Activated T-helper 17 cell treated with anti-CD3 and anti-CD28 coated beads, Interleukin-2, amount 50 U/mL, for 72 hours (primary cell): ENCODE measurements at places on chromosomes 11 and 22.
A peak's percentile ranks its signal among the peaks of the same experiment; 100 is the strongest.

DNA sequence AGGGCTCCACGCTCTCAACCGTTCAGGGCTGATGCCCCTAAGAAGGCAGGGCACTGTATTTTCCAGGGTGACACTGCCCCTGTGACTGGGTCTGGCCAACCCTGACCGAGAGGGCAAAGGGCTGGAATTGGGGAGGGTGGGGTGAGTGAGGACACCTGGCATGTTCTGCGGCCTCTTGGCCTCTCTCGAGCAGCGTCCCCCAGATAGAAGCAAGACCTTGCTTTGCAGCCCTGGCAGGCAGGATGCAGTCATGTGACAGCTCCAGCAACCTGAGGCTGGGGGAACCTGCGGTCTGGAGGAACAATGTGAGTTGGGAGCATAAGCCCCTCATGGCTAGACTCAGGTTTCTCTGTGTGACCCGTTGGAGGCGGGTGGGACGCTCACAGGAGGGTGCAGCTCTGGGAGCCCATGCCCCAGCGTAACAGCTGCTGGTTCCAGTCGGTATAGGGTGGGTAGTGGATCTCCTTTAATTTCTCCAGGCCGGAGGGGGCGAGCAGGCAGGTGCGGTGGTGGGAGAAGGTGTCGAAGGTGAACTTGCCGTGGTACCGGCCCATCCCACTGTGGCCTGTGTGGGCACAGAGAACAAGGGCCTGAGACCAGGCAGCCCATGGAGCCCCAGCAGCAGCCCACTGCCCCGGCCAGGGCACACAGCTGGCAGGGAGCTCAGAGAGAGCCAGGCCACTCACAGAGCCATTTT, 11.4 kb downstream of the ALDH3B2 start:
- H3K36me3 ChIP-seq: no peaks in the 10 kb centered on the region
- H3K4me3 ChIP-seq: no peak overlapping the region
- no peaks in the 10 kb centered on the region for H3K4me1 ChIP-seq
- H3K27ac ChIP-seq: no peak overlapping the region
- ATAC-seq: no peak

- peaks cover 87% of the 10 kb centered on the region for H3K36me3 ChIP-seq
- H3K4me1 ChIP-seq: peaks cover 5% of the 10 kb centered on the region
- ATAC-seq: no peak
- no peaks in the 10 kb centered on the region for H3K27me3 ChIP-seq
- H3K4me3 ChIP-seq: no peak overlapping the region
Measured at GRCh38 chr22:31544481-31545480, 48.4 kb downstream of the SFI1 start.

DNA sequence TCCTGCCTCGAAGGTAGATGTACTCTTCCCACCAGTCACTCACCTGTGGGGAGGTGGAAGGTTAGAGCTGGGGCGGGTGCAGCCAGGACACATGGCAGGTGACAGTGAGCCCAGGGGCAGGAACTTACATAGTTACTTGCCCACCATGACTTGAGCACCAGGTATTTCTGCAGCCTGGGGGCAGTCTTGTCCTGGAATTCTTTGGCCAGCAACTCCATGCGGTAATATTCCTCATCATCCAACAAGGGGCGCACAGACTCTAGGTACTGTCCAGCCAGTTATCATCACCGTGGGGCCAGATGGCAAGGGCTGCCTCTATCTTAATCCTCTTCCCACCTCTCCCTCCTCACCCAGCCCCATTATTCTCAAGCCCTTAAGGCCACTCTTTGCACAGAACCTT, 2.2 kb downstream of the CPT1B start:
- no peak overlapping the region for H3K27ac ChIP-seq
- ATAC-seq: no peak
- no peak overlapping the region for H3K4me3 ChIP-seq
- H3K4me1 ChIP-seq: peaks cover 5% of the 10 kb centered on the region

DNA sequence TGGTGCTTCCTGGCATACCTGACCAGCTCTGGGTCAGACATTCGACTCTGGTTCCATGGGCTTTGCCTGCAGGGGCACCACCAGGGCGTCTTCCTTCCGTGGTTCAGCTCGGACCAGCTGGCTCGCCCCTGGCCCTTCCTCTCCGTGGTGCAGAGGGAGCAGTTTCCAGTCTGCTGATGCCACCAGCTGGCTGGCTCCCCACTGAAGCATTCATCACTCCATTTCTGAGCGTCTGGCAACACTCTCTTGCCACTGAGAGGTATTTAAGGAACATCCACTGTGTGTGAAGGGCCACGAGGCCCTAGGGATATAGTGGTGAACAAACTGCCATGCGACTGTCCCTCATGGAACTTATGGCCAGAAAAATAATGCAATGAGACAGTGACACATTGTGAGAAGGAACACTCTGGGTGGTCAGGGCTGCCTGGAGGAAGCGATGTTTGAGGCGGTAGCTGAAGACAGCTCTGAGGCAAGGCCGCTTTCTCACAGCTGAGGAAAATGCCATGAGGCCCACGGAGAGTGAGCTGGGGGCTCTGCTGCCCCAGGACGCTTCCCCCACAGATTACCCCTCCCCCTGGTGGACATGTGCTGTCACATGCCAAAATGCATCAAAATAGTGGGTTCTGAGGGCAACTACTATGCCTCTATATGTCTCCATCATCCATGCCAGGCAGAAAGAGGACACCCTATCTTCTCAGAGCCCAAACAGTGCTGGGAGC, 44.9 kb upstream of the ARFGAP3 start:
- H3K4me3 ChIP-seq: no peak overlapping the region
- no peaks in the 10 kb centered on the region for H3K4me1 ChIP-seq
- no peaks in the 10 kb centered on the region for H3K27me3 ChIP-seq
- ATAC-seq: no peak
- H3K27ac ChIP-seq: peak overlapping the region; percentile 15

DNA sequence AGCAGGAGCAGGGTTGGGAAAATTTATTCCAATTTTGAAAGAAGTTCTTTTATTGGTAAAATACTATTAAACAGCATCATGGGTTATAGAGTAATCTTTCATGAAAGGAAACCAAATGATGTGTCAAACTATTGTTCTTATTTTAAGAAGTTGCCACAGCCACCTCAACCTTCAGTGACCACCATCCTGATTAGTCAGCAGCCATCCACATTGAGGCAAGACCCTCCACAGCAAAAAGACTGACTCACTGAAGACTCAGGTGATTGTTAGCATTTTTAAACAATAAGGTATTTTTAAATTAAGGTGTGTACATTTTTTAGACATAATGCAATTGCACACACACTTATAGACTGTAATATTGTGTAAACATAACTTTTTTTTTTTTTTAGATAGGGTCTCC, 3.7 kb upstream of the HEPHL1 start:
- ATAC-seq: no peak
- no peak overlapping the region for H3K4me3 ChIP-seq
- peaks cover 5% of the 10 kb centered on the region for H3K27me3 ChIP-seq
- no peak overlapping the region for H3K27ac ChIP-seq
- H3K36me3 ChIP-seq: no peaks in the 10 kb centered on the region
- no peaks in the 10 kb centered on the region for H3K4me1 ChIP-seq

- no peak overlapping the region for H3K4me3 ChIP-seq
- no peaks in the 10 kb centered on the region for H3K36me3 ChIP-seq
- H3K27ac ChIP-seq: no peak overlapping the region
- ATAC-seq: no peak
- H3K4me1 ChIP-seq: peaks cover 4% of the 10 kb centered on the region
Measured at GRCh38 chr11:16779436-16779835, 41.0 kb downstream of the C11orf58 start.

GRCh38 chr11:86980086-86980796, 25.0 kb upstream of the FZD4 start:
- no peaks in the 10 kb centered on the region for H3K36me3 ChIP-seq
- no peaks in the 10 kb centered on the region for H3K4me1 ChIP-seq
- no peak for ATAC-seq
- no peak overlapping the region for H3K4me3 ChIP-seq
- no peak overlapping the region for H3K27ac ChIP-seq

DNA sequence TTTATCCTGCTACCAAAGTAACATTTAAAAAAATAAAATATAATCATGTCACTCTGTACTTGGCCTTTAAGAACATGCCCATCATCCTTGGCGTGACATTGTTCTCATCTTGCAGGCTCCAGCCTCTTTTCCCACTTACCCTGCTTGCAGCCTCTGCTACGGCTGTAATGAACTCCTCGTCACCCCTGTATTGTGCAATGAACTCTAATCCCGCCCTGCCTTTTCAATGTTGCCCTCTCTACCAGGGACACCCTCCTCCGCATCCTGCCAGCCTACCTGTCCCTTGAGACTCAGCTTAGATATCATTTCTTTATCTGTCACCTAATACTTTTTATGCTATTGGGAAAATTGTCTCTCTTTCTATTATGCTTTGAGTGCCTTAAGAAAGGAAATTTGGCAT, 12.6 kb upstream of the MMP20 start:
- H3K4me1 ChIP-seq: no peaks in the 10 kb centered on the region
- H3K27ac ChIP-seq: no peak overlapping the region
- peaks cover 7% of the 10 kb centered on the region for H3K27me3 ChIP-seq
- H3K4me3 ChIP-seq: no peak overlapping the region
- H3K36me3 ChIP-seq: no peaks in the 10 kb centered on the region
